ENCODE measurements at places on chromosomes 7 and 10. TPM values are rescaled to one million over a fixed set of nuclear protein-coding genes. Genes with fewer than 3 reads are reported as not detected.

- DNase-seq, result no peak
- H3K27me3 ChIP-seq, result no peaks in the 10 kb centered on the region
- no peaks in the 10 kb centered on the region for H3K36me3 ChIP-seq
- peaks cover 30% of the 10 kb centered on the region for H3K4me1 ChIP-seq
- peak overlapping the region; percentile 56 for H3K27ac ChIP-seq
- no peak overlapping the region for H3K4me3 ChIP-seq
Measured at GRCh38 chr7:48084727-48085432, 4.2 kb upstream of the UPP1 start.

DNA sequence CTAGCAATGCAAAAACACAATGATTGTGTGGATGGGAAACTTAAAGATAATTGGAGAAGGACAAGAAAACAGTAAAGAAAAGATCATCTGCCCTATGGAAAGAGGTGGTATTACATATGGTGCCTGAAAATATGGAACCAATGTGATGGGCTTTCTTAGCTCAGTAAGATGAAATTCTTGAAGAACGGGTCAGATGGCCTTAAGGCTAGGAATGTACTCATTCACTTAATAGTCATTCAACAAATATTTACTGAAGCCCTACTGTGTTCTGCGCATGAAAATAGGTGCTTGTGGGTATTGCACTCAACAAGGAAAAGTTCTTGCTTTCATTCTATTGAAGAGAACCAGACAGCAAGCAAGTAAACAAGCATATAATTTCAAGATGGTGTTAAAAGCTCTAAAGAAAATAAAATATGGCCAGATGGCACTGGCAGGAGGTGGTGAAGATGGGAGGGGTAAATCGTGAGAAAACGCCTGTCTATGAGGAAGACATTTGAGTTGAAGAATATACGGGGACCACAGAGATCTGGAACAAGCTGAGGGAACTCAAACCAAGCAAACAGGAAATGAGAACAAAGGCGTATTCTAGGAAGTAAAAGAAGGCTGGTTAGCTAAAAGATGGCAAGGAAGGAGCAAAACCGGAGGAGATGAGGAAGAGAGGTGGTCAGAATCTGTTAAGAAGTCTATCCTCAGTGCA, 179.7 kb downstream of the ANK3 start:
- H3K27me3 ChIP-seq, result no peaks in the 10 kb centered on the region
- no peak overlapping the region for H3K27ac ChIP-seq
- H3K4me1 ChIP-seq, result no peaks in the 10 kb centered on the region
- DNase-seq, result no peak
- H3K36me3 ChIP-seq, result no peaks in the 10 kb centered on the region

GRCh38 chr10:53469383-53469782, 696.8 kb upstream of the MBL2 start:
- no peak for DNase-seq
- H3K27me3 ChIP-seq, result no peaks in the 10 kb centered on the region
- no peak overlapping the region for H3K4me3 ChIP-seq
- no peaks in the 10 kb centered on the region for H3K4me1 ChIP-seq
- no peak overlapping the region for H3K27ac ChIP-seq

TBX20 gene
- total RNA-seq, result not detected

GRCh38 chr10:21172930-21173801, 276.1 kb upstream of the NEBL start:
- H3K36me3 ChIP-seq, result no peaks in the 10 kb centered on the region
- H3K27ac ChIP-seq, result peak overlapping the region; percentile 88
- H3K4me3 ChIP-seq, result peak overlapping the region; percentile 61
- peak; percentile 71 for DNase-seq
- no peaks in the 10 kb centered on the region for H3K4me1 ChIP-seq

DNA sequence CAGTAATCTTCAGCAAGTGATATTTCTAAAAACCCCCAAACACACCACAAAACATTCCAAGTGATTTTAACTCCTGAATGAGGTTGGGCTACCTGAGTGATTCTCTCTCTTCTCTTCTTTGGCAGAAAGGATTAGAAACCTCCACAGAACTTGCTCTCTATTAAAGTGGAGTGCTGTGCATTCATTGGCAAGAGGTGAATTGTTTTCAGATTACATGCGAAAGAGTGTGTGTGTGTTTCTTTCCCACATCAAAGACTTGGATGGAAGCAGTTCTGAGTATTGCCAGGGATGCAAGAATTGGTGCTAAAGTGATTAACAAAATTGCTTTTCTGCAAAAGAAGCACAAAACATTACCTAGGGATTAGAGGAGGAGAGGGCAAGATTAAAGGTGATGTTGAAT, 13.1 kb upstream of the FBXW4 start:
- H3K27ac ChIP-seq, result no peak overlapping the region
- H3K36me3 ChIP-seq, result no peaks in the 10 kb centered on the region
- H3K4me1 ChIP-seq, result no peaks in the 10 kb centered on the region

All from upper lobe of right lung (tissue), 1 donor.